ENCODE measurements at places on chromosomes 3 and 15. TPM values are rescaled to one million over a fixed set of nuclear protein-coding genes. Genes with fewer than 3 reads are reported as not detected.
A peak's percentile ranks its signal among the peaks of the same experiment; 100 is the strongest.

DNA sequence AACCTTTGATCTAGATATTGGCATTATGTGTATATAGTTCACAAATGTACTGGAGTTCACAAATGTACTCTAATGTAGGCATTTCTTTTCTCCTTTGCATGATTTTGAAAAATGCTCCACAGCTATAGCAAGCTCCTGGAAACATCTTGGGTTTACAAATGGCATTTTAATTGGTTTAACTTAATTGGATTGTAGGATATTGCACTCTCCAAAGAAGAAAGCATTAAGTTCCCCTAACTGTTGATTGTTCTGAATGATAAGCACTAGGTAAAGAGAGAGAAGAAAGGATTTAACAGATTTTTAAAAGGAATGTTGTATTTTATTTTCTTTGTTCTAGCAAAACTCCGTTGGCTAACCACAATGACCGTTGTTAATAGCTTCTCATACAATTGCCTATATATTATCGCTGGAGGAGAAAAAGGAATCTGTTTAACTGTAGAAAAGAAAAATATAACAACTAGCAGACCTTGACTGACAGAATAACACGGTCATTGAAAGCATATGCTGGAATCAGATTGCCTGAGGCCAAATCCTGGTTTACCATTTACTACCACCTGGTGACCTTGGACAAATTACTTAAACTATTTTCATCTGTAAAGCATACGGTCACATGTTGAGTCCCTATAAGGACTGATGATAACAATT lies 170.8 kb downstream of the PEX5L start:
- no peak for DNase-seq

DNA sequence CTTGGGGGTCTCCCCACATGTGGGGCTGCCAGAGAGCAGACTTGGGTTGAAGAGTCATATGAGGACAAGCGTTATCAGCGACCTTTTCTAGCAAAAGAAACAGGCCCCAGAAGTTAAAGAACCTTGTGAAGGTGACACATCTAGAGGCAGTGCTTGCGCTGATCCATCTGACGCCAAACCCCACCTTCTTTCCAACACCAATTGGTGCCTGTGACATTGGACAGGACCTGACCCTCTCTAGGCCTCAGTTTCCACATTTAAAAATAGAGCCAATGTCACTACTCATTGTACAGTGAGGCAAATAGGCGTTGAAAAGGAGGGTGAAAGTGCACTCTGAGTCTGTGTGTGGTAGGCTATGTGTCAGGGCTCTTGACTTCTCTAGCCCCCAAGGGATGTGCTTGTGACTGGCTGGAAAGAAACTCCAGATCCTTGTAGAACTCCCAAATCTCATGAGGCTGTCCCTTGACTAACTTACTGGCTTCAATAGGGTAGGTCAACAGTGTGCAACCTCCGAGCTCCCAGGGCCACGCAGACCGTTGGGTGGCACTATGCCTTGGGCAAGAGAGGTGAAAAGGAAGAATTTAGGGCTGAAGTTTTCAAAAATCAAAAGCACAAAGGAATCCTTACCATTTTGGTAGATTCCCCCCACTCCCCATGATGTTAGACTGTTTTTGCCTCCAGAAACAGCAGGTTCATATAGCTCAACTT lies 666 bp upstream of the FAM219B start:
- DNase-seq = no peak

GRCh38 chr3:1616744-1617143 lies 481.9 kb upstream of the CNTN4 start:
- peak; percentile 3 for DNase-seq

DNA sequence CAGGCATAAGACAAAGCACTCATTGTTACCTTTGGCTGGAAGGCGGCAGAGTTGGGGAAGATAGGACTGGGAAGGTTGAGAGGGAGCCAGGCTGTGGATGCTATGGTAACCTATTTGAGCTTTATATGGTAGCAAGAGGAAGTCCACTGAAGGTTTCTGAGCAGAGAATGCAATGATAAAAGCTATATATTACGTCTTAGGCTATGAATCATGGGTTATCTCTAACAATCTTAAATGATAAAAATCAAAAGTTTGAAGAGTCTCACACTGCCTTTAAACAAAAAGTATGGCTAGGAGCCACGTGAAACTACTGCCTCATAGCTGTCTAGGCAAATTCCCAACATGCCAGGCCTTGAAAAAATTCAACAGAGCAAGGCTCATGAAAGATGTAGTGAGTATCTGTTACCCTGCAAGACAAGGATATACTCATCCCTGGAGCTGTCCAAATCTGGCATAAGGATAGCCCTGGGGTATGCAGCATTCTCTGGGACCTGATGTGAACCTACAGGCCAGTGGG lies 4.1 kb downstream of the P3H2 start:
- DNase-seq = no peak

GRCh38 chr15:48400086-48400485 lies 68.9 kb downstream of the DUT start:
- DNase-seq = no peak

DNA sequence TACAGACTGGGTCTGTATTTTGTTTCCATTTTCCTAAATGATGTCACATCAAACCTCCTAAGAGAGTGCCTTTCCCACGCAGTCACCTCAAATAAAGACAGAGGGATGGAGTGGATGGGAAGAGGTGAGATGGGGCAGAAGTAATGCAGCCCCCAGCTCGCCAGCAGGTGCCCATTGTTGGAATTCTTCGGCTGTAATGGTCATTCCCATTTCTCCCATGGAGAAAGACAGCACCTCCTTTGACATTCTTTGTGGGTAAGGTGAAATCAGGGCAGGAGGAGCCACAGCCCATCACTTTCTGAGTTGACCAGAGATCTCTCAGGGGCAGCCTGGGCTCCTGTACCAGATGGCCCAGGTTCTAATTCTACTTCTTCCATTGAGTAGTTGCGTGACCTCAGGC lies 84.4 kb upstream of the NR2F2 start:
- no peak for DNase-seq

GRCh38 chr3:52756141-52756540 lies 14.6 kb downstream of the NEK4 start:
- no peak for DNase-seq

DNA sequence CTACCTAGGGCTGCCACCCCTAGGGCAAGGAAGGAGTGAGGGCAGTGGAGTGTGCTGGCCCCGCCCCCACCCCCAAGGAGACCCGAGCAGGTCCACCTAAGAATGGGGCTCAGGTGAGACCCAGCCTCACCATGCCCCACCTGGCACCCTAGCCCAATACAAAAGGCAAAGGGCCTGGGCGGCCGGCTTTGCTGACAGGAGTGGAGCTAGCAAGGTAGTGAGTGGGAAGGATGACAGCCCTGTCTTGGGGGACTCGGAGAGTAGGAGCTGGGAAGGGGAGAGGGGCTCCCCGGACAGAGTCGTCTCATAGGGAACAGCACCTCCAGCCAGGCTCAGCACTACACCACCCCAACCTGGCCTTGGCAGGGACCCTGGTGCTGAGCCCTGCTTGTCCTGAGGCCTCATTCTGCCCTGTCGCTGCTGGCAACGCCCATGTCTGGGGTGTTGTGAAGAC lies 12.1 kb downstream of the C15orf39 start:
- DNase-seq = no peak

DNA sequence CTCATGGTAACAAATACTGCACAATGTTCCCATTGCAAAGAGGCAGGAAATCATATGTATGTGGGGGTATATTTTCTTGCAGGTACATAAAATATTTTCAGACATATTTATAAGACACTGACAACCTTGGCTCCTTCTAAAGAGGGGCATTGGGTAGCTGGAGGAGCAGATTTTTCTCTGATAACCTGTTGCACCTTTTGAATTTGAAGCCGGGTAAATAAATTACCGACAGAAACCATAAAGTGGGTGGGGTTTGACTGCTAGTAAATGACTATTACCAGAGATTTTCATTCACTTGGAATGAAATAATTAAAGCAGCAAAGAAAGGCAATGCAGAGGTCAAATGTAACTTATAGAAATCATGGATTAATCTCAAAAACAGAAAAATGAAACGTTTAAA lies 19.2 kb downstream of the LHFPL4 start:
- DNase-seq = no peak

DNA sequence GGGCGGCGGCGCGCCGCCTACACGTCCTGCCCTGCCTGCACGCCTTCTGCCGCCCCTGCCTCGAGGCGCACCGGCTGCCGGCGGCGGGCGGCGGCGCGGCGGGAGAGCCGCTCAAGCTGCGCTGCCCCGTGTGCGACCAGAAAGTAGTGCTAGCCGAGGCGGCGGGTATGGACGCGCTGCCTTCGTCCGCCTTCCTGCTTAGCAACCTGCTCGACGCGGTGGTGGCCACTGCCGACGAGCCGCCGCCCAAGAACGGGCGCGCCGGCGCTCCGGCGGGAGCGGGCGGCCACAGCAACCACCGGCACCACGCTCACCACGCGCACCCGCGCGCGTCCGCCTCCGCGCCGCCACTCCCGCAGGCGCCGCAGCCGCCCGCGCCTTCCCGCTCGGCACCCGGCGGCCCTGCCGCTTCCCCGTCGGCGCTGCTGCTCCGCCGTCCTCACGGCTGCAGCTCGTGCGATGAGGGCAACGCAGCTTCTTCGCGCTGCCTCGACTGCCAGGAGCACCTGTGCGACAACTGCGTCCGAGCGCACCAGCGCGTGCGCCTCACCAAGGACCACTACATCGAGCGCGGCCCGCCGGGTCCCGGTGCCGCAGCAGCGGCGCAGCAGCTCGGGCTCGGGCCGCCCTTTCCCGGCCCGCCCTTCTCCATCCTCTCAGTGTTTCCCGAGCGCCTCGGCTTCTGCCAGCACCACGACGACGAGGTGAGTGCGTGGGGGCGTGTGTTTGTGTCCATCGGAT lies 602 bp downstream of the TRIM71 start:
- peak; percentile 9 for DNase-seq

SYNPR gene
- 0.04 TPM for total RNA-seq

CSTA gene
- total RNA-seq = 0.22 TPM

PAQR5 gene
- 0.13 TPM for total RNA-seq

MEIS2 gene
- 8.5 TPM for total RNA-seq

CRYBG3 gene
- total RNA-seq = 37.2 TPM

TMEM42 gene
- total RNA-seq = 15.6 TPM

Data from muscle of leg (tissue), 16 donors.